ENCODE measurements at places on chromosomes 6 and 20.
A peak's percentile ranks its signal among the peaks of the same experiment; 100 is the strongest.

DNA sequence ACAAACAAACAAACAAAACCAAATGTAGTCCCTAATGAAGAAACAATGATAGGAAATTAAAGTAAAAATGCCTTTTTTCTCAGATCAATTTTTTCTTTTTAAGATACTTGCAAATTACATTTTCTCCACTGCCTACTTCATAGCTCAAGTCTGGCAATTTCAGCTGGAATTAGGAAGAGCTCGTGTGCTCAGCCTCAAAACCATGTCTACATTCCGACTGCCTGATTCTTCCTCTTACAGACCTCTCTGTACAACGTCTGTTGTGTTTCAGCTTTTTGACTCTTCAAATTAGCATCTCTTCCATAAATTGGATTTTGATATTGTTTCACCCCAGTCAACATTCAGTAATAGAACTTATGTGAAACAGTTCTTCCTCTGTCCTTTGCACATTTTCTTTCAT lies 9.3 kb upstream of the EDN1 start:
- DNase-seq = peak; percentile 38

DNA sequence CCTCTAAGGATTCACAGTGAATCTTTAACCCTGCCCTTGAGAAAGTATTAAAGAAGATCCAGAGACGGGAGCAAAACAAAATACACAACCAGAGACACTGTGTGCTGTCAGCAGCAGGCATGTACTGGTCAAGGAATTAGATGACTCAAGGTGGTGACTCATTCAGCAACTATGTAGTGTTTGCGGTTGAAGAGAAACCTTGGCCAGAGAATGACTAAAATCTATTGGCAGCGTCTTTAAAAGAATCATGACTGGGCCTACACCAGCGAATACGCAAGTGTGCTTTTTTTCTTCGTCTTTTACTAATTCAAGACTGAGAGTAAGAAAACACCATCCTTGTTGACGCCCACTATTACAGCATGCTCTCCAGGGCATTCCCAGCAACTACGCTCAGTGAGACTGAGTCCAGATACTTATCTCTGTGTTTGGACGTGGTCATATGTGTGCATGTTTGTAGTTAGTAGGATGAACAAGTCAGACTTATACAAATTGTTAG lies 72.4 kb upstream of the BACH2 start:
- peak; percentile 100 for DNase-seq

DNA sequence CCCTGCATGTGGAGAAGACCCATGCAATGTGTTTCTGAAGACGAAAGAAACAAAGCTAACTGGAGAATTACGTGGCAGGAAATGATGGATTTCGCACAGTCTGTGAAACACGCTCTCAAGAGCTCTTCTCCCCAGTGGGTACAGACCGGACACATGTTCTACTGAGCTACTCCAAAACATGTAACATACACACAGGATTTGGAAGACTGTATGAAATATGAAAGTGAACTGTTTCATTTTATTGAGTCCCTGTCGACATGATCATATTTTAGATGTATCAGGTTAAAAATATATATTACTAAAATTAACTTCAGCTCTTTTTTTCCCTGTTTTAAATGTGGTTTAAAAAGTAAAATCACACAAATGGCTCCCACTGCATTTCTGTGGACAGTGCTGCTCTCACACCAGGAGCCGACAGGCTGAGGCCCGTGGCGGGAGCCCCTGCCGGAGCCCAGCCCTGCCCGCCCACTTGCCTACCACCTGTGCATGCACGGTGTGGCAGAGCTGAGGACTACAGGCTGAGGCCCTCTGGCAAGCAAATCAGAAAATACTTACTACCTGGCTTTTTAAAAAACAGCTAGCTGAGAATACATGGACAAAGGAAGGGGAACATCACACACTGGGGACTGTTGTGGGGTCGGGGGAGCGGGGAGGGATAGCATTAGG lies 58.9 kb upstream of the NXT1 start:
- no peak for DNase-seq

DNA sequence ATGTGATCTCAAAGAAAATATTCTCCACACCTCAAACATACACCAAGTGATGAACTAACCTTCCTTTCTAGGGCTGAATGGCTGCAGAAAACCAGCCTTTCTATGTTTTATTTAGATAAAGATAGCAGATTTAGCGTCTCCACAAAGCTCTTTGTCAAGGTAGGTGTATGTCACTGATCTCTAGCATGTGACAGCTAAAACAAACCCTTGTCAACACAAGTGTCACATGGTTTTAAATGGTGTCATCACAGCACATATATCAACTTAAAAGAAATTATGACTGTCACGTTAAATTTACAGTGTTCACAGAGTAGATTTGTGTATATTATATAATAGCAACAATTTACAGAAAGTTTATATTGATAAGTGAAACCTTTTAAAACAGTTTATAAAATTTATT lies 58.3 kb downstream of the TENT5A start:
- DNase-seq = no peak

DNA sequence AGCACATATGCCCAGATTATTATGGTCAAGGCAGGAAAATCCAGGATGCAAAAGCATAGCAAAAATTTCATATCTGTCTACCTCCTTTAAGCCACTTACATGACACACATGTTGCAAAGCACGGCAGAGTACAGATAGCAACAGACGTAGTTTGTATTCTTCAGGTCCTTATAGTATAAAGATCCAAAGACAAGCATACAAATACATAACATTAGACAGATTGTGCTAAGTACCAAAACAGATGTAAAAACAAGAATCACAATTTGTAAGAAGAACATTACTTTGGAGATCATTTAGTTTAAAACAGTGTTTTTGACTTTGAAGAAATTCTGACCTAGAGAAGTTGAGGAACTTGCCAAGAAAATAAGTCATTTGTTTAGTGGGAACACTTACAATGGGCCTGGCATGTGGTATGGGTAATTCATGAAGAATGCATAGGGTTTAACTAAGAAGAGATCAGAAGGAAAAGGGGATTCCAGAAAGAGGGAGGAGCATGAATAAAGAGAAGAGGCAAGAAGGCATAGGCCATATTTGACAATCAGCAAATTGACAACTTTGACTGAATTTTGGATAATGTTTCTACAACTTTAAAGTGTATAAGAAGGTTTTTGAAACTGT lies 30.6 kb upstream of the LMBRD1 start:
- peak; percentile 15 for DNase-seq

- DNase-seq = peak; percentile 18
Measured at GRCh38 chr6:129215916-129216520, 333.1 kb downstream of the LAMA2 start.

GRCh38 chr6:159890201-159890600 lies 587 bp upstream of the MAS1 start:
- no peak for DNase-seq

DNA sequence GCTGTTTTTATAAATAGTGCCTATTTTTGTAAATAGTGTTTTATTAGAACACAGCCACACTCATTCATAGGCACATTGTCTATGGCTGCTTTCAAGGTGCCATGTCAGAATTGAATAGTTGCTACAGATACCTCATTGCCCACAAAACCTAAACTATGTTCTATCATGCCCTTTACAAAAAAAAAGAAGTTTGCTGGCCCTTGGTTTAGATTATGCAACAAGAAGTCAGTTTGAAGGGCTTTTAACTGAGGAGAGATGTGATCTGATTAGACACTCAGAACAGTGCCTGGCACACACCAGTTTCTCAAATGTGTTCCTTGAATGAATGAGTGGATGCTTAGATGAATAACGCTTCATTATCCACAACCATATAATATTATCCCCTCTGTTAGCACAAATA lies 366.1 kb downstream of the MAFB start:
- DNase-seq = no peak

GRCh38 chr6:66533921-66534404 lies 826.9 kb upstream of the EYS start:
- no peak for DNase-seq

- DNase-seq = peak; percentile 35
Measured at GRCh38 chr6:100217225-100218012, 223.4 kb upstream of the MCHR2 start.

- peak; percentile 85 for DNase-seq
Measured at GRCh38 chr6:3324262-3324942, 65.7 kb downstream of the PSMG4 start.

GRCh38 chr6:6026513-6027205 lies 19.9 kb upstream of the NRN1 start:
- no peak for DNase-seq

GRCh38 chr6:154732538-154733182 lies 556 bp upstream of the SCAF8 start:
- peak; percentile 70 for DNase-seq

DNA sequence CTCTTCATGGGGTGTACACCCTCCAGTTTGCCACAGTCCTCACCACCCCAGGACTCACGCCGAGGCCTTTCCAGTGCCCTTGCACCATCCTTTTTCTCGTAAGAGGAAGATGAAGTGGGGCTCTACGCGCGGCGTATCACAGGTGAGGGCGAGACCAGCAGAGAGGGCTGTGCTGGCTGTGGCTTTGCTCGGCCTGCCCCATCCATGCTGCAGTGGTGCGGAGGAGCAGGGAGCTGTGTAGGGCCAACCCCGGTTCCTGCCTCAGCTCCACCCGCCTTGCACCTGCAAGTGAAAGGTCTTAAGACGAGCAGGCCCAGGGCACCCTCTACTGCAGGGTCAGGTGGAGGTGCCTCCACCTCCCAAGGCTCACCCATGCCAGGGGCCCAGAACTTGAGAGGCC lies 24.1 kb downstream of the RBCK1 start:
- DNase-seq = no peak

GRCh38 chr6:114142258-114142657 lies 171.3 kb upstream of the HDAC2 start:
- DNase-seq = no peak

- DNase-seq = peak; percentile 57
Measured at GRCh38 chr20:38789503-38790199, 15.8 kb upstream of the PPP1R16B start.

DNA sequence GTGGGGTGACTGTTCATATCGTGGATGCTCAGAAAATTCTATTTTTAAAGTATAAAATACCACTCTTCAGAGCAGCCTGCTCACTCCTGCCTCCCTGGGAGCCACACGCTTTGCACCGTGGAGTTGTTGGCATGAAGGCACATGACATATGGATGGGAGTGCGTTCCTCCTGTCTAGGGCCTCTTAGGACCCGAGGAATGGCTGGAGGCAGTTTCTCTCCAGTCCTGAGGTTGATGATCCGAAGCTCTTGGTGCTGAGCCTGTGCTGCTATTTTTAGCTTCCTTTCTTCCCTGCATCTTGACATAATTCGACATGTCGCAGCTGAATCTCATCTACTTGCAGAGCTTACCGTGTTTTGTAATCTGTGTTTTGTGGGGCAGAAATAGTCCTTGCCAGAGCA lies 73.9 kb downstream of the PHACTR3 start:
- no peak for DNase-seq

GRCh38 chr6:40252531-40253258 lies 318.4 kb upstream of the MOCS1 start:
- DNase-seq = no peak

- DNase-seq = peak; percentile 50
Measured at GRCh38 chr6:89281779-89282246, 33.3 kb downstream of the GABRR2 start.

- DNase-seq = no peak
Measured at GRCh38 chr6:144485531-144485930, 200.4 kb downstream of the UTRN start.

- no peak for DNase-seq
Measured at GRCh38 chr6:38236631-38237030, 403.1 kb downstream of the BTBD9 start.

- no peak for DNase-seq
Measured at GRCh38 chr6:90351696-90352095, 55.1 kb upstream of the BACH2 start.

DNA sequence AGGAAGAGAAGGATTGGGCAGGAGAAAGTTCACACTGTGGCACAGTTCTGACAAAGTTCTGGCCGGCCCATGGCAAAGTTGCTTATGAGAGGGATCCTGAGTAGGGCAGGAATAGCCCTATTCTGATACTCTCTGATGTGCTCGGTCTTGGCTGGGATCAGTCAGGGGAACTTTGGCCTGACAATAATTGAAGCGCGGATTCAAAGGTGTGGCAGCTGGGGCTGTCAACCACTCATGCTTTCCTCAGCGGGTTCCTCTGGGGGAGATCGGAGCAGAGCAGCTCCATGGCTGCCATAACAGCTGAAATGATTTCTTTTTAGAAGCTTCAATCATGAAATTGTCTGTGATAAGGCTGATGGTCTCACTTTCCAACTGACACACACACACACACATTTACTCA lies 714.1 kb downstream of the DHX35 start:
- DNase-seq = no peak

DNA sequence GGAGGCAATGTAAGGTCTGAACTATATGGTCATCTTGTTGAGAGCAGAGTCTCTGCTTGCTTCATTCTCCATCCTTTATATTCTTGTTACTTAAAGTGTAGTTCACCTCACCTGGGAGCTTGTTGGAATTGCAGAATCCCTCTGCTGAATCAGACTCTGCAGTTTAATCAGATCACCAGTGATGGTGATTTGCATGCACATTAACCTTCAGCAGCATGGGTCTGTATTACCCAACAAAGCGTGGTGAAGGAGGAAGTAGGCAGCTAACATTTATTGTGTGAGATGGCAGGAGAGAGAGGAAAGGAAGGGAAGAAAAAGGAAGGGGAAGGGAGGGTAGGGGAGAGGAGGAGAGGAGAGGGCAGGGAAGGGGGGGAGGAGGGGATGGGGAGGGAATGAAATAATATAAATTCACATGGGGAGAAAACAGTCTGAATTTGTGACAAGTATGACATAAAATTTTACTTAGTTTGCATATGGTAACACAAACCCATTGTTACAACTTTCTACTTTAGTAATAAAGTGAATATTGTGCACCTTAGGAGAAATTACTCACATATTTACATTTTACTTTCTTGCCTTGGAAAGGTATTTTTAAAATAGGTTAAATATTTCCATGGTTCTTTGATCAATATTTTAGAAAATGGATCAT lies 740.7 kb downstream of the DHX35 start:
- DNase-seq = no peak

- peak; percentile 80 for DNase-seq
Measured at GRCh38 chr6:157974341-157974894, 7.2 kb upstream of the SYNJ2 start.

- DNase-seq = no peak
Measured at GRCh38 chr6:138592749-138593123, 93.4 kb upstream of the NHSL1 start.

GRCh38 chr20:4722993-4723392 lies 1.3 kb downstream of the PRND start:
- DNase-seq = no peak

DNA sequence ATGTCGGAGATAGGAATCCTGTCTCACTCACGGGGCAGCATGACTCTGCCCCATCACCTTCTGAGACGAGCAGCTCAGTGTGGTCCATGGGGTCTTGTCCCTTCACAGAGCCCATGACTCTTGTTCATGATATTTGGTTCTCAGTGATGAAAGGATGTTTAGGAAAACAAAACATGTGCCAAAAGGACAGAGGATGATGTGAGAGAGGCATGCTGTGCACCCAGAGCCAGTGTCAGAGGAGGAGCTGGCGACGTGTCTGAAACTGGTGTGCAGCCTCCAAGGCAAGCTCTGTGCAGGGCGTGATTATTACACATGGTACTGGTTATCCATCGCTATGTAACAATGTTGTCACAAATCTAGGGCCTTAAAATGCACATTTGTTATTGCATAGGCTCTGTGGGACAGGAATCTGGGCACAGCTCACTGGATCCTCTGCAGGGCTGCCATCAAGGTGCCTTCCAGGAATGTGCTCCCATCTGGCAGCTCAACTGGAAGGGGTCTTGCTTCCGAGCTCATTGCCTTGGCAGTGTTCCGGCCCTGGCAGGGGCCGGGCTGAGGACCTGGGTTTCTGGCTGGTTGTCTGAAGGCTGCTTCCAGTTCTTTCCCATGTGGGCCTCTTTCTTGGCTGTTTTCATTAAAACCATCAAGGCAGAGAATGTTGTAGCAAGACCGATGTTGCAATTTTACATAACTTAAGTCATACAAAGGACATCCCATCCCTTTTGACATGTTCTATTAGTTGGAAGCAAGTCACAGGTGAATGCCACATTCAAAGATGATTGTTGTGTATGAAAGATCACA lies 175.4 kb downstream of the ERMARD start:
- no peak for DNase-seq

Data from EL (cell line).